ENCODE measurements at places on chromosomes 2 and 18.

GRCh38 chr2:64447317-64448040 lies 6.5 kb upstream of the LGALSL start:
- DNase-seq, result no peak

DNA sequence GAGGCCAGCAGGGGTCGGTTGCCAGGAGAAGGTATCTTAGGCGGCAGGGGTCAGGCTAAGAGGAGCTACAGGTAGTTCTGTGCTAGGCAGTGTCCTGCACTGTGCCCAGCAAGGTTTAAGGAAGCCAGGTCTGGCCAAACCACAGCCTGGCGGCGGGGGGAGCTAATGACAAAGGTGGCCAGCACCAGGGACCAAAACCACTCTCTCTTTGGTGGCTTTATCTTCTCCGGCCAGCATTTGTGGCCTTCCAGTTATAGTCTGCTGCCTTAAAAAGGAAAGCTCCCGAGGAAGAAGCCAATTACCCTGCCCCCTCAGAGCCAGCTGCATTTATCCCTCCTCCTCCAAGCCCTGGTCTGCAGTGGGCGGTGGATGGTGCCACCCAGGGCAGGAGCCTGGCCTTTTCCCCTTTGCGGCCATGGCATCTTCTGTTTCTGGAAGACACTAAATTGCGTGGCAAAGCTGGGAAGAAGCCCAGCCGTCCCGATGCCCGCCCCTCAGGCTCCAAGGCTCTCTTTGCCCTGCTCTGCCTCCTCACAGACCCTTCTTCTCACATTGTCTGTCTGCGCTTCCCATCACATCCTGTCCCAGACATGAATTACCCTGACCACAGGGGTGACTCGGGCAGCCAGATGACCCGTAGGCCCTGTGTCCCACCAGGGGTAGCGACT lies 94.6 kb downstream of the EN1 start:
- no peak for DNase-seq

DNA sequence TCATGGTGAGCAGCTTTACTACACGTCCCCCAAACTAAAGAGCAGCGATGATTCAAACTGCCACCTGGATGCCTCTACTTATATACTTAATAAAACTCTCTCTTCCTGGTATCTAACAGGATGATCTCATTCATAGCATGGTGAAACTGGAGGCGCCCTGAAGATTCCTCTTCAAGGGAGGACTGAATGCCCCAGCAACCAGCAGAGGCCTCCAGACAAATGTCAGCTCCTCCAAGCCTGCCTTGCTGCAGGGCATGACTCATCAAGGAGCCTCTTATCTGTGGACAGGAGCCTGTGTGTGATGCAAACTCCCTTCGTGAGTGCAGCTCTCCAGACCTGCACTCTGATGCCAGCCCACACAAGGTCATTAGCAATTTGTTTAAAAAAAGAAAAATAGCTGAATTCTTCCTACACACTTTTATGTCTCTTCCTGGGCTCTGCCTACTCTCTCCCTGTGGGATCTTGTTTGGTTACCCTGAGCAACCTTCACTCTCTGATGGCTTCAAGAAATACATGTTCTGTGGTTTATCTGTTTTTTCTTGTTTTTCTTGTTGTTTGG lies 30.2 kb downstream of the LONRF2 start:
- no peak for DNase-seq

GRCh38 chr2:40820319-40820718 lies 368.4 kb upstream of the SLC8A1 start:
- no peak for DNase-seq

DNA sequence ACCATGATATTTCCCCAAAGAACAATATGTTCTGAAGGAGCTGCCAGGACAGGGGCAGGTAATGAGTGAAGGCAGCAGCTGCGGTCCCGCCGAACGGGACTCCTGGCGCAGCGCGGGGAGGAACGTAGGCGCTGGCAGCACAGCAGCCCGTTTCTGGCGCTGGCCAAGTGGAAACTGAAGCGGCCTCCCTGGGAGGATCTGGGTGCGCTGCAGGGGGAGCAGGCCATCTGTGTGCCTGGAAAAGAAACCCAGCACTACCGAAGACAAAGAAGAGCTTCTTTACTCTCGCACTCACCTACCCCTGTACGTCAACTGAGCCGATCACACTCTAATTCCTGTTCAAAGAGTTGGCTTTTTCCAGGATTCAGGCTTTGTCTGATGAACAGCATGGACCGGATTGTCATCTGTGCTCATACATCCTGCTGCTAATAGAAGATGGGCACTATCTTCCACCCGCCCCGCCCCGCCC lies 11.8 kb downstream of the G6PC2 start:
- DNase-seq, result no peak

DNA sequence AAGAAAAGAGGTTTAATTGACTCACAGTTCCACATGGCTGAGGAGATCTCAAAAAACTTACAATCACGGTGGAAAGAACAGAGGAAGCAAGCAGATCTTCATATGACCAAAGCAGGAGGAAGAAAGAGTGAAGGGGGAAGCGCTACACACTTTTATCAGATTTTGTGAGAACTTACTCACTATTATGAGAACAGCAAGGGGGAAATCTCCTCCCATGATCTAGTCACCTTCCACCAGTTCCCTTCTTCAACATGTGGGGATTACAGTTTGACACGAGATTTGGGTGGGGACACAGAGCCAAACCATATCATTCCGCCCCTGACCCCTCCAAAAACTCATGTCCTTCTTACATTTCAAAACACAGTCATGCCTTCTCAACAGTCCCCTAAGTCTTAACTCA lies 54.2 kb downstream of the G6PC2 start:
- no peak for DNase-seq

DNA sequence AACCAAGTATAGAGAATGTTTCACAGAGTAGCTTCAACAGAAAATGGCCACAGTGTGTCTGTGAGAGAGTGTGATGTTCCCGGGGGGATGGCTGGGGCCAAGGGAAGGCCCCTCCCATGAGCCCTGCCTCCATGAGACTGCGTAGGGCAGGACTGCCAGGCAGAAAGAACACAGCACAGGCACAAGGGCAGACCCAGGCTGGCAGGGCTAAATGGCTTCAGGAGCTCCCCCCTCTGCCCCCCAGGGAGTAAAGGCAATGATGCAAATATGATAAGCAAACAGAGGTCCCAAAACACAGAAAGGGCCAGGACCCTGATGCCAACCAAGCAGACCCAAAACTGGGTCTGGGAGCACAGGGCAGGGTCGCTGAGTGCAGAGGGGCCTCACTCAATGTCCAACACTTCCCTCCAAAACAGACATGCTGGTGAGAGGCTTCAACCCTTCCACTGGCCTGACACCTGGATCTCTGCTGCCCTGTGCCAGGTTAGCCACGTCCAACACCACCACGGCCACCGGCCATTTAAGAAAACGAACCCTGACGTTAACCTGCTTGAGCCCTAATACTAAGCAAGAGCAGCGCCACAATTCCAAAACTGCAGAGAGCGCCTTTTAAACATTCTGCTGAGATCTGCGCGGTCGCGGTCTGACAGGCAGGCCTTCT lies 90.3 kb downstream of the HDAC4 start:
- DNase-seq, result no peak

DNA sequence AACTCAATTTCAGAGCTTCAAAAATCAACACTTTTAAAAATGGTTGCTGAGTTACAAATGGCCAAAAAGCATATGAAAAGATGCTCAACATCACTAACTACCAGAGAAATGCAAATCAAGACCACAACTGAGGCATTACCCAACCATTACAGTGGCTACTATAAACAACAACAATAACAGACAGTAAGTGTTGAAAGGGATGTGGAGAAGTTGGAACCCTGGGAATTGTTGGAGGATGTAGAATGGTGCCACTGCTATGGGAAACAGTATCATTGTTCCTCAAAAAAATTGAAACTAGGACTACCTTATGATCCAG lies 173.3 kb upstream of the SPRED2 start:
- no peak for DNase-seq

- no peak for DNase-seq
These were observed 53.8 kb upstream of the TMEM87B start for GRCh38 chr2:112001136-112001715.

GRCh38 chr2:105446501-105446900 lies 47.6 kb upstream of the FHL2 start:
- DNase-seq, result no peak

- DNase-seq, result no peak
These were observed 95.9 kb downstream of the SLC4A3 start for GRCh38 chr2:219723311-219723710.

- DNase-seq, result no peak
These were observed at the start of gene C2orf66 for GRCh38 chr2:196809260-196809659. Gene C2orf66 (minus strand): TSS chr2:196809355. CDS start chr2:196809336, 19 bp downstream.

GRCh38 chr2:59566739-59567138 lies 986.7 kb downstream of the BCL11A start:
- DNase-seq, result no peak

DNA sequence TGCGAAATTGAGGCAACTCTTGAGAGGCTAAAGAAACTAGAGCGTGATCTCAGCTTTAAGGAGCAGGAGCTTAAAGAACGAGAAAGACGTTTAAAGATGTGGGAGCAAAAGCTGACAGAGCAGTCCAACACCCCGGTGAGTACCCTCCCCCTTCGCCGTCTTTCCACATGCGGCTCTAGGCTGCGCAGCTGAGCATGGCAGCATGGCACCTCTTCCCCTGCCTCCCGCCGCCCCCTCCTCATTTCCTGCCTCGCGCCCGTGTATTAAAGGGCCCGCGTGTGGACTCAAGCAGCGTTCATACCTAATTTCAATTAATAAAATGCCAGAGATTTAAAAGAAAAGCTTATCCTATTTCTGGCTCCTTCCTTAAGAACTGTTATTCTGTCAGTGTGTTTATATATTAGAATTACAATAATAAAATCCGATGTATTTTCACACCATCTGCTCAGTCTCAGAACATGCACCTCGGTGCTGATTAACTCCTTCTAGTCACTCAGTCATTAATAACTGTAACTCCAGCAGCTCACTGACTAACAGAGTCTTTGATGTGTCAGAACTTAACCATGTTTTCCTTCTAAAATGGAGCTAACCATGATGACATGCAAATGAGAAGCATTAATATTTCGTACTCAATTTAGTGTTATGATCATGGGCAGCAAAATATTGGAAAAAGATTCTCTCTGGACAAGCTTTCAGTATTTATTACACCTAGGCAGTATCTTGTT lies 137.4 kb upstream of the CDCA7 start:
- no peak for DNase-seq

GRCh38 chr2:67839242-67839641 lies 223.6 kb downstream of the C1D start:
- no peak for DNase-seq

GRCh38 chr2:105287692-105288091 lies 41.8 kb downstream of the TGFBRAP1 start:
- no peak for DNase-seq

GRCh38 chr2:119449521-119449920 lies 17.9 kb downstream of the TMEM37 start:
- DNase-seq, result no peak

DNA sequence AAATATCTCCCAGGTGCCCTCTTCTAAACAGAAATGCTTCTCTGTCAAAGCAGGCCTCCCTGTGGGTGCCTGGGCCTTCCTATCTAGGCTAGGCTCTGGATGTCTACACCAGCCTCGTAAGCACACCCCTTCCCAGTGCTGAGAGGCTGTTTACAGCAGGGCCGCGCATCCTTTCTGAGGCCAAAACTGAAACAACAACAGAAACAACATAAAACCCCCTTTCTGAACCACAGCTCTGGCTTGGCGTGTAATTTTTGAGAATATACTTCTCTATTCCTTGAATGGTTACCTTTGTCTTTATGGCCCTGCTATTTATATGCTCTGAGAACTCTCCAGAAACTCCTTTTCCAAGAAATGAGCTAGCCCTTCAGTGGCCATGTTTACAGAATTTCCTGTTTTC lies 118.4 kb downstream of the BCL2L11 start:
- no peak for DNase-seq

GRCh38 chr18:75185460-75185859 lies 23.5 kb downstream of the PTGR3 start:
- no peak for DNase-seq

DNA sequence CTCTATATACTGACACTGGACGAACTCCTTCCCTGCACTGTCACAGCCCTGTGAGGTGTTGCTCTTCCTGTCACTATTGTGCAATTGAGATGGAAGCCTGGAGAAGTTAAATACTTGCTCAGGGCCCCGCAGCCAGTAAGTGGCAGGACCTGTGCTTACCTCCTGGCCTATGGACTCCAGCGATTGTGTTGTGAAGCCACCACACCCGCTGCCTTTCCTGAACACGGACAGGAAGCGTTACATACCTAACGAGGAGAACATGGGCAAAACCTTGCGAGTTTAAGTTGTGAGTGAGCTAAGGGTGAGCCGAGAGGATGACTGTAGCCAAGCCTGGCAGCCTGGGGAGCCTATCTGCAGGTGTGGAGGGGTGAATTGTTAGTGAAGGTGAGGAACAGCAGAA lies 26.1 kb downstream of the RAB31 start:
- DNase-seq, result no peak

GRCh38 chr2:33110461-33110860 lies 163.7 kb downstream of the LTBP1 start:
- DNase-seq, result no peak

GRCh38 chr2:14072338-14072737 lies 560.2 kb upstream of the LRATD1 start:
- DNase-seq, result no peak

GRCh38 chr2:141260911-141261310 lies 869.9 kb downstream of the LRP1B start:
- no peak for DNase-seq

DNA sequence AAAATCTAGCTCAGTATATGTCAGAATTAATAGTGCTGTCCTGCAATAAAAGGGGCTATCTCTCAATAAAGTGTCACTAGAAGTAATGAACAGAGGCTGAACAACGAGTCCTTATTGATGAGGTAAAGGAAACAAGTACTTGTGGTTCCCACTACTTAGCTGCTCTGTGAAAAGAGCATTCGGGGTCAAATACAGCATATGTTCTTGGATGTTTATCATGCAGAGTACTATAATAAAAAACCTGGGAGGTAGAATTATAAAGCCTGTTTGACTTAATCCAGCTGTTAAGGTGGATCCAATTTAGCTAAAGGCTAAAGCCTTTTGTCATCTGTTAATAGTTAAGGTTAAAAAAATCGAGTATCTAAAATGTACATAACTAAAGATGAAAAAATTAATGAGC lies 32.4 kb downstream of the SLC35F5 start:
- DNase-seq, result no peak

DNA sequence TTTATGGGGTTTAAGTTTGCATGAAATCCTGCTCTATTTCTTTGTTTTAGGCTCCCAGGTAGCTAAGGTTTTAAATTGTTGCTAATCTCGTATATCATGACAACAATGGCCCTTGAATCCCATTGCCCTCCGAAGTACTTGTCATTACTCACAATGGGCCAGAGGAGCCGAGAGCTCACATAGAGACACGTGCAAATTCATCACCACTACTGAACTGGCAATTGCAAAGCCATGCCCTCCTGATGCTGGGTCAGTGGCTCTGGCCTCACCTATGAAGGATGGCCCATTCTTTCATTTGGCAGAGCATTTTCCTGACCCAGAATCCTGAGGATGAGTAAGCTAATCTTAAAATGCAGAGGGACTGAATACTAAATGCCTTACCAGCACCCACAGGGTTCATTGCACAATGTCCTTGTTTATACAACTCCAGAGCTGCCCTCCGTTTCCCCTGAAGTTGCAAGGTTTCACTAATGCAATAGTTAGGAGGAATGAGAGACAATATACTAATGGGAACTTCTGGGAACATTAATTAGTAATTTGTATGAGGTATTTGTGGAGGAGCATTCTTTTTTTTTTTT lies 71.6 kb upstream of the GAREM1 start:
- no peak for DNase-seq

GRCh38 chr18:77150588-77150987 lies 18.0 kb upstream of the MBP start:
- no peak for DNase-seq
